Thyroid gland (tissue), 4 donors: ENCODE measurements at places on chromosomes 11 and 22.

GRCh38 chr22:29256606-29257325 is 11.0 kb downstream of the RHBDD3 start:
- no peak for DNase-seq

DNA sequence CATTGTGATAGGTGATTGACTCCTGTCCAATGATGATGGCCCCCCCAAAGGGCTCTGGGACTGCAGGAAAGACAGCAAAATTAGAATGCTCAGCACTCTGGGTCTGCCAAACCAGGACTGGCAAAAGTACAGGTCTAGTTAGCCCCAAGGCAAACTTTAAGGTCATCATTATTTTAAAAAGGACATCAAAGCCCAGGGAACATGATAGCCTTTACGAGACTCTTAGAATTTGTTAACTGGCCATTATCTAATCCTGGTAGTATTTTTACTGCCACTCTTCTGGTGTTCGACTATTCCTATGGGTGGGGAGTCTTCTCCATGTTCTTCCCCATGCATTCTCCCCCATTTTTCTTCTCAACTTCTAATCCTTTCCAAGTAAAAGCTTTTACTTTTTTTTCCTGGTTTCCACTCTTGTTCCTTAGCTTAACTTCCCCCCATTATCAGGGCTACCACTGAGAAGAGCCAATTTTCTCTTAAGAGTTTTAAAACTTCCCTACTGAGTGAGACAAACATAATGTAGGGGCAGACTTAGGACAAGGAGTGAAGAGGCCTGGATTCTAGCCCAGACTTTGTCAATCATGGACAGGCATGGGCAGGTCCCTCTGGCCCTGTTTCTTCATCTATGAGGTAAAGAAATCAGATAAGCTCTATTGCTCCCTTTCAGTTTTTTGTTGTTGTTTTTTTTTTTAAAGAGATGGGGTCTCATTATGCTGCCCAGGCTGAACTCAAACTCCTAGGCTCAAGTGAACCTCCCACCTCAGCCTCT is 7.1 kb downstream of the DDB1 start:
- DNase-seq: peak; percentile 58

GRCh38 chr11:18986744-18987143 is 47.5 kb upstream of the MRGPRX1 start:
- DNase-seq: no peak

DNA sequence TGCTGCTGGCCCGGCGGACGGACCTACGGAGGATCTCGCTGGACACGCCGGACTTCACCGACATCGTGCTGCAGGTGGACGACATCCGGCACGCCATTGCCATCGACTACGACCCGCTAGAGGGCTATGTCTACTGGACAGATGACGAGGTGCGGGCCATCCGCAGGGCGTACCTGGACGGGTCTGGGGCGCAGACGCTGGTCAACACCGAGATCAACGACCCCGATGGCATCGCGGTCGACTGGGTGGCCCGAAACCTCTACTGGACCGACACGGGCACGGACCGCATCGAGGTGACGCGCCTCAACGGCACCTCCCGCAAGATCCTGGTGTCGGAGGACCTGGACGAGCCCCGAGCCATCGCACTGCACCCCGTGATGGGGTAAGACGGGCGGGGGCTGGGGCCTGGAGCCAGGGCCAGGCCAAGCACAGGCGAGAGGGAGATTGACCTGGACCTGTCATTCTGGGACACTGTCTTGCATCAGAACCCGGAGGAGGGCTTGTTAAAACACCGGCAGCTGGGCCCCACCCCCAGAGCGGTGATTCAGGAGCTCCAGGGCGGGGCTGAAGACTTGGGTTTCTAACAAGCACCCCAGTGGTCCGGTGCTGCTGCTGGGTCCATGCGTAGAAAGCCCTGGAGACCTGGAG is 74.1 kb downstream of the LRP5 start:
- no peak for DNase-seq

- peak; percentile 98 for DNase-seq
These were observed at the start of gene CADM1 for GRCh38 chr11:115504276-115505158. Gene CADM1 (minus strand): TSS chr11:115504415.

GRCh38 chr11:104836691-104837090 is 61.6 kb downstream of the CASP12 start:
- no peak for DNase-seq

- no peak for DNase-seq
These were observed 128.8 kb downstream of the ST3GAL4 start for GRCh38 chr11:126484266-126484665.

DNA sequence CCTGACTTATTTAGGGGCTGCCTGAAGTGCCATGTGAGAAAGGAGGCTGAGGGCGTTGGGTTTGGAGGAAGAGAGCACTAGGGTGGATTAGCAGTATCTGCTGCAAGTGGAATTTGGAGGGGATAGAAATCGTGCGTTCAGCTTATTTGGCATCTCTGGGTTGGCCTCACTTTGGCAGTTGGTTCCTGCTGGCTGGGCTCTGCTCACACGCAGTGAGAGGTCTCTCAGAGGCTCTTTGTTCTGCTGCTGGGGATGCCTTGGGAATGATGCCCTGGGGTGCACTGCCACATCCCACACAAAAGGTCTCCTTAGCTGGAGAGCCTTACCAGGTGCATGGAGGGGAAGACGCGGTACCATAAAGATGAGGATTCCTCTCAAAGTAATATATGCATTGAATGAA is 17.7 kb upstream of the MICAL2 start:
- peak; percentile 47 for DNase-seq

DNA sequence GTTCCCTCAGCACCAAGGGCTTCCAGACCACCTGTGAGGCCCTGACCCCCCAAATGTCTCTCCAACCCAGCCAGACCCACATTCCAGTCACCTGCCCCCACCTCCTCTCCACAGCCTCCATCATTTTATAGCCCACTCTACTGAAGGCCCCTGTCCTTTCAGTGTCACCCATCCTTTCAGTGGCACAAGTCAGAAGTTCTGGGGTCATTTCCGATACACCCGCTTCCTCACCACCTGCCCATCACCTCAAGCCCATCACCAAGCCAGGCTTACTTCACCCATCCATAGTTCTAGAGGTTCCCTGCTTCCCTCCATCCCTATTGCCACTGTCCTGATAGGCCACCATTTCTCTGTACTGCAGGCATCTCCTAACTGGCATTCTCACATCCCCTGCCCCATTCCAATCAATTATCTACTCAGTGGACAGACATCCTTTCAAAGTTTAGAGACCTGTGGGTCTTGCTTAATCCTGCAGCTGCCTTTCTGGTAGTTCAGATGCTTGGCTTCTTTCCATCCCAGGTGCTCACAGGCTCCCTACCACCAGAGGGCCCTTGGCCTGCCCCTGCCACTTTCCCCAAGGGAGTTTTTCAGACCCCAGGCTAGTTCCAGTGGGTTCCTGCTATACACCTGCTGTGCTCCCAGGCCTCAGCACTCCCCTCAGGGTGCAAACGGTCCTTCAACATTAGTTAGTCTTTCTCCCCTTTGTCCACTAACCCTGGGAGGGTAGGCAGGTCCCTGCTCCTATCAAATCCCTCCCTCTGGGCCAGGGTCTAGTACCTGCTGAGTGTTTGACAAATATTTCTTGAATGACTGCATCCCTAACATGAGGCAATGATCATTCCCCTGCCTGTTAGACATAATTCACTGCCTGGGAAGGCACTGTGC is 7.6 kb downstream of the KCNQ1OT1 start:
- DNase-seq: peak; percentile 31

- DNase-seq: no peak
These were observed 136.3 kb downstream of the SHANK2 start for GRCh38 chr11:71115770-71116692.

GRCh38 chr11:95426823-95427462 is 195.9 kb upstream of the SESN3 start:
- no peak for DNase-seq

GRCh38 chr22:46050916-46051614 is 74.1 kb upstream of the WNT7B start:
- DNase-seq: no peak

DNA sequence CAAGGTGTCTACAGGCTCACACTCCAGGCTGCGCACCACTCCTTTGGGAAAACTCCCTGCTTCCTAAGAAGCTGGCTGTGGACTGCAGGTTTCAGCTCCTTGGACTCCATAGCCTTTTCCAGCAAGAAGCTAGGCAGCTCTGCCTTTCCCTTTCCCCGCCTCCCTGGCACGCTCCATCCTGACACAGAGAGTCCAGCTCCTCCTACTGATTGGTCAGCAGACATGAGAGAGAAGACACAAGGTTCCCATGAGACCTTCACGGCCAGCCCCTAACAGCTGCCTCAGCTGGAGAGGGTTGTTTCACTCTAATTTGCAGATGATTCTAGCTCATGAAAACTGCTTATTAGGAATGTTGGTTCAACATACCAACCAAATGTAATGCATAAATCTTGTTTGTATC is 27.6 kb downstream of the TENM4 start:
- peak; percentile 94 for DNase-seq

DNA sequence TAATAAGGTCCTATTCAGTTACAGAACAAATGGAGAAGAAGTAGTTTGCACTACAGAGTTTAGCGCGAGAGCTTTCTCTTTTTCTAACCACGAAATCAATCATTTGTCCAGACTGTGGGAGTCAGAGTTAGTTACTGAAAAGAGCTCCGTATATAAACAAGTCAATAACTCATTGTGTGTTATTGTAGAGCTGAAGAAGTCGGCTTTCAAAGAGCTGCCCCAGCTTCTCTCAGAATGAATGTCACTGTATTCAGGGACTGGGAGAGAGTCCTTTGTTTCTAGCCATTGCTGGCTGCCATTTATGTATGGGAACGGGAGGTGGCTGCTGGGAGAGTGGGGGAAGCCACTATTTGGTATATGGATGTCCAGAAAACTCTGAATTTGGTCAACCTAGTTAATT is 227.8 kb downstream of the DCDC1 start:
- DNase-seq: no peak

DNA sequence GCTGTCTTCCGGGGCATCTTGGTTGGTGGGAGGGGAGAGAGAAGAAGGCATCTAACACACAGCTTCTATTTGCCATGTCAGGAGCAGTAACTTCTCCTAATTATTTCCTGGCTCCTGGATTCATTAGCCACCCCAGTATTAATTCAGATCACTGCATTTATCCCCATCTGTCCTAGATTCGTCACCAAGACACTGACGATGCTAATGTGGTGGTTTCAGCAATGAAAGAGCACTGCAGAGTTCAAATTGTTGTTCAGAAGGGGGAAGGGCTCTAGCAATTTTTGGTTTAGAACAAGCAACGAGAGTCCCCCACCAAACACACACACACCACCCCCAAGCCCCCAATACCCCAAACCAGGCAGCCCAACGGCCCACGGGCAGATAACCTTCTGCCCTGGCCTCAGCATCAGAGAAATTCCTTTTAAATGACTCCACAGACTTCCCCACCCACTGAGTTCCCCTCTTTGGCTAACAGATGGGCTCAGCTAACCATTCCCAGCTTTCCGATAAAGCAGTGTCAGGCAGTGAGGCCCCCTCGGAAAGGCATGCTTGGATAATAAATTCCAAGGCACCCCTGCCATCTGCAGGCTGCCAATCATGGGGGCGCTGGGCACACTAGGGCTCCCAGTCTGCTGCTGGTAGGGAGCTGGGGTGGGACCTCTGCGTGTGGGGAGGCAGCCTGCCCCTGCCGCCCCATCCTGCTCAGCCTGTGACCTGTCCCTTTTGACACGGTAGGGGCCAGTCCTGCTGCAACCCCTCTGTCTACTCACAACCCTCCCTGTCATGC is 453.5 kb downstream of the MIAT start:
- no peak for DNase-seq

GRCh38 chr22:40322021-40322420 is 24.3 kb upstream of the ADSL start:
- no peak for DNase-seq

DNA sequence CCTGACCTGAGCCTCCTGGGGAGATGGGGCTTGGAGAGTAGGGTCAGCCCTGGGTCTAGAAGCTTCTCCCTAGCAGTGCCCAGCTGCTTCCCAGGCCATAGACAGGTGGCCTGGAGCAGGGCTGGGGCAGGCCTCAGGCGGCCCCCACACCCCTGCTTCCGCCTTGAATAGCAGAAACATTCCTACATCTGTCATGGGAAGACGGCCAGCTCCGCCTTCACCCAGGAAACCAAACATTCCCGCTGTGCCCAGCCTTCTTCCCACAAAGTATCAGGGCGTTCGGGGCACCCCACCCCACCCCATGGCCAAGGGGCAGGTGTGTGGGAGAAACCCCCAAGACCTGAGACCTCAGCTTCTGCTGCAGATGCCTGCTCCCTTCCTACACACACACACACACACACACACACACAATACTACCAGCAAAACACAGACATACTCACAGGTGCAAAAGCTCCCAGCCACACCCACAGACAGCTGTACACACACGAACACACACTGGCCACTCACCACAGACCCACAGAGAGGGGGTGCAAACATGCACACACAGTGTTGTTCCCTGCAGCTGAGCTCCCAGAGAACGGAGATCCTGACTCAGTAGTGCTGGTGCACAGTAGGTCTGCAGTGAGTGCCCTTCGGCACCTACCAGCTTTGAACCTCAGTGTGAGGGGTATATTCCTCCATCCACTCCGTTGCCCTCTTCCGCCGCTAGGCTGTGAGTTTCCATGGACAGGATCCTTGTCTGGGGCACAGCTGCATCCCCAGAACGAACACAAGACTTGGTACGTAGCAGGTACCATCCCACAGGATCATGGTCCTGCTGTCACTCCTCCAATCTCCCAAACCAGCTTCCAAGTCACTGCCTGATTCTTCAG is 37.4 kb downstream of the PDGFB start:
- no peak for DNase-seq
